ENCODE measurements at places on chromosomes 5 and 9.

DNA sequence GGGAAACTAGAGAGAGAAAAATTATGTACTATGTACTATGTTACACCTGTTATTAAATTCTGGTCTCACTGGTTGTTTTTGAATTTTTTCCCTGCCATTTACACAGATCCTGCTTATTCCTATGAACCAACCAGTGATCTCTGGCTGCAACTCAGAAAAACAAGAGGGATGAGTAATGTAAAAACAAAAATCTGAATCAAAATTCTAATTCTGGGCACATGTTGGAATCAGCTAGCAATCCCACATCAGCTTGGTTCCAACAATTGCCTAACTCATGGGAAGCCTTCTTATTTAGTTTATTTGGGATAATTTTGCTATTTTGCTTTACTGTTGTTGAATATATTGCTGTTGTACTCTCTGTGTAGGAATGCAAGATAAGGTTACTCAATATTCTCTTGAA is 78.3 kb downstream of the PLK2 start:
- no peak for DNase-seq

- DNase-seq, result no peak
Measured at GRCh38 chr9:8534828-8535227, 735.2 kb upstream of the DMAC1 start.

DNA sequence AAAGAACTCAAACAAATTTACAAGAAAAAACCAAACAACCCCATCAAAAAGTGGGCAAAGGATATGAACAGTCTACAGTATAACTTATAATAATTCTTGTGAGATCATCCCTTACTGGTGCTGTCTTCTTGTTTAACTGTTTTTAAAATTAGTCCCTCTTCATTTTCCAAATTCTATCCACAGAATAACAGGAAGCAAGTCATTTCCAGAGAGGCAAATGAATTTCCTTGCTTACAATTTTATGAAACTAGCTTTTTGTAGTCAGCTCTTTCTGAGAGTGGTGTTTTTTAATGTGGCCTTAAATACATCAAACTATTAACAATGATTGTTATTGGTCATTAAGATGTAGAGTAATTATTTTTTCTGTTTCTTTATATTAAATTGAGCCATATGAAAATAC is 40.6 kb downstream of the FAM174A start:
- DNase-seq, result no peak

DNA sequence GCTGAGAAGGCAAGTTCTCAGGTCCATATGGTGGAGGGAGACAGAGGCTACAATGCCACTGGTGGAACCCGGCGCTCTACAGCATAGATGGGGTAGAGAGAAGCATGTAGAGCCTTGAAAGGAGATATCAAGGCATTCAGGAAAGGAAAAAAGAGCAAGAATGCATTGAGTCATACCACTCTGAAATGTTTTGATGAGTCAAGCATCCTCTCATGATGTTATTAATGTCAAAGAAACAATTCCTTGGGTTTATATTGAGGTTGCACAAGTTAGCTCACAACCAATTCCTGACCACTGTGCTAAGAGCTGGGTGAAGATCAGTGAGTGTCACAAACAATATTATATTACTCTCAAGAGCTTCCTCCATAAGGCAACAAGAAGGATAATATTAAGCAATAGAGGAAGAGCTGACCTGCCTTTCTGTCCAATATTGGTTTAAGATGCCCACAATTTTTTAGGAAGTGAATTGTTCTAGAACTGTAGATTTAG is 178.0 kb downstream of the RFK start:
- no peak for DNase-seq

- no peak for DNase-seq
Measured at GRCh38 chr5:69509212-69509611, 16.6 kb downstream of the OCLN start.

GRCh38 chr5:133108481-133108921 is 56.7 kb downstream of the HSPA4 start:
- no peak for DNase-seq
